Midbrain (tissue), 1 donor: ENCODE measurements at places on chromosomes 16 and 17.

GRCh38 chr17:38591759-38592241, 14.0 kb downstream of the SRCIN1 start:
- no peak for DNase-seq

DNA sequence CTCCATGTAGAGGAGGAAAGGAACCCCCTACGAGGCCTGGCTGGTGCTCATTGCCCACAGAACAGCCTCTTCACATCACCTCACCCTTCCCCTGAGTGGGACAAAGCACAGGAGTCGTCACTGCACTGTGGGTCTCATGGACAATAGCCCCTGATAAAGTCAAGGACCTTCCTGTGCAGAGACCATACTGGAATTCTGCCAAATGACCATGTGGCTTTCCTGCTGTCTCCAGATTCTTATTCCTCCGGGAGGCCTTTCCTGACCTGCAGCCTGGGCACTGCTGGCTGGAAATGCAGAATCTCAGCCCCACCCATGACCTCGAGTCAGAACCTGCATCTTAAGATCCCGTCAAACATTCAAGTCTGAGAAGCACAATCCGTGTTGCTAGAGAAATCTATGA, 60.5 kb upstream of the ERN1 start:
- no peak for DNase-seq

- DNase-seq: no peak
Observed at GRCh38 chr16:88356124-88356726, 26.5 kb upstream of the ZNF469 start.

- DNase-seq: no peak
Observed at GRCh38 chr17:75244133-75244866, 17.1 kb downstream of the GGA3 start.

DNA sequence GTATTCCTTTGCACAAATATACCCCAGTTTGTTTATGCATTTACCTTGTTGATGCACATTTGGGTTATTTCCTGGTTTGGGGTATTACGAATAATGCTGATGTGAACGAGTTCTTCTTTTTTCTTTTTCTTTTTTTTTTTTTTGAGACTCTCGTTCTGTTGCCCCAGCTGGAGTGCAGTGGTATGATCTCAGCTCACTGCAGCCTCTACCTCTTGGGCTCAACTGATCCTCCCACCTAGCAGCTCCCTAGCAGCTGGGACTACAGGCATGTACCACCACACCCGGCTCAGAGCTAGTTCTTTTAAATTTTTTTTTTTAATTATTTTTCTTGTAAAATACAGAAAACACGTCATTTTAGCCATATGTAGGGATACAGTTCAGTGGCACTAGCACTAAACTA, 14.1 kb downstream of the RAB40C start:
- no peak for DNase-seq

- DNase-seq: no peak
Observed at GRCh38 chr17:72613806-72614292, 478.6 kb downstream of the SLC39A11 start.

DNA sequence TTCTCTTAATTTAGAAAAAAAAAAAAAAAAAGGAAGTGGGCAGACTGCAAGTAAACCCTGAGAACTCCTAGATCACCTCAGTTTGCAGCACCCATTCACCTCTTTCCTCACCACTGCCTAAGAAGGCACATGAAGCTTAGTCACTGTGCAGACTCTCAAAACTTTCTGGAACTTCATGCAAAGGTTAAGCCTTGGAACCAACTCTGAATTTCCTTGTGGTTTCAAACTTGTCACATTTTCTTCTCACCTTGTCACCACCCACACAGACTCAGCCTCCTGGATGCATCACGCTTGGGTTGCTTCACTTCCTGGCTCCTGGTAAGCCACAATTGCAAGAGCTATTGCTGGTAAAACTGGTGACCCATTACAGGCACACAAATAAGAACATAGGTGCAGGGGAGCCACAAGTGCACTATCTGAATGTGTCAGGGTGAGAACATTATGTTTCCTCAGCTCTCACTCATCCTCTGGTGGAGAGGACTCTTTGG, 15.0 kb upstream of the CPD start:
- DNase-seq: no peak

DNA sequence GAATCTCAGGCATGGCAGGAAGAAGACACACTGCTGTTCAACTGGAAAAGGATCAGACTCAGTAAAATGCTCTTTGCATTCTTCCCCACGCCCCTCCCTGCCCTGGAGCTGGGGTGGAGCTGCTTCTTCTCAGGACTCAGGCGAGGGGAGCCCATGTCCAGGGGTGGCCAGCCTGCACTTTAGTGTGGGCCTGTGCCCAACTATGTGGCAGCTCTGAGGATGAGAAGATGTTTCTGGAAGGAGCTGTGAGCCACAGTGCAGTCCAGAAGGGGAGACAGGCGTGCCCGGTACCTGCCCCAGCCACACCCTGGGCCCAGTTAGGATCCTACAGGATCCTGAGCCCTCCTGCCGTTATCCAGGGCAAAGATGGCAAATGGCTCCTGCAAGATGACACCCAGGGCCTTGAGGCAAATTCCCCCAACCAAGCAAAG, 120.3 kb downstream of the ANKRD11 start:
- no peak for DNase-seq

- DNase-seq: no peak
Observed at GRCh38 chr17:28718333-28719020, 809 bp upstream of the RAB34 start.

- DNase-seq: no peak
Observed at GRCh38 chr16:4110680-4111079, 5.6 kb downstream of the ADCY9 start.

GRCh38 chr16:10658943-10659342, 35.8 kb downstream of the TEKT5 start:
- no peak for DNase-seq

- no peak for DNase-seq
Observed at GRCh38 chr16:13298666-13299065, 397.3 kb downstream of the SHISA9 start.

- DNase-seq: no peak
Observed at GRCh38 chr17:8392674-8393469, 4.8 kb downstream of the RNF222 start.

DNA sequence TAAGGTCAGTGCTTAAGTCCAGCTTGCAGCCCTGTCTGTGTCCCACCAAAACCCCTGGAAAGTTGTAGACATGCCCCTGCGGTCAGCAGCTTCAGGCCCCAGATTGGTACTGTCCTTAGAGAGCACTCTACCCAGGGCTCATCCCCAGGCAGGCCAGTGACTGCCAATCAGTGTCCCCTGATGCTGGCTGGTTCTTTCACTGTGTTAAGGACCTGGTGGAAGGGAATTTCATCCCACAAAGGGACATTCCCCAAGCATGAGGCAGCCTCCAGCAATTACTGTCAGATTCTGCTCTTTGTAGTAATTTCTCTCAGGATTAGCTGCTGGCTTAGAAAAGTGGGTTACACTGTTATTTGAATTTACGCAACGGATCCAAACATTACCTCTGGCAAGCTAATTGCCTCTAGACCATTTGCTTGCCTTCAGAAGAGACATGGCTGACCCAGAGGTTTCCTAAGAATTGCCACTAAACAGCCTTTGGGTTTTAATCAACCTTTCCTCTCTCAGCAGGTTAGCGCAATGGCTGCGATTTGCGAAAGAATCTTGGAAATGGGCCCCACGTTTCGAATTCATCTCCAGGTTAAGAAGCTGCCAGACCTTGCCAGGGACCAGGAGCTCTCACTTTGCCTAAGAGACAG, 5.9 kb downstream of the IRX6 start:
- DNase-seq: no peak

DNA sequence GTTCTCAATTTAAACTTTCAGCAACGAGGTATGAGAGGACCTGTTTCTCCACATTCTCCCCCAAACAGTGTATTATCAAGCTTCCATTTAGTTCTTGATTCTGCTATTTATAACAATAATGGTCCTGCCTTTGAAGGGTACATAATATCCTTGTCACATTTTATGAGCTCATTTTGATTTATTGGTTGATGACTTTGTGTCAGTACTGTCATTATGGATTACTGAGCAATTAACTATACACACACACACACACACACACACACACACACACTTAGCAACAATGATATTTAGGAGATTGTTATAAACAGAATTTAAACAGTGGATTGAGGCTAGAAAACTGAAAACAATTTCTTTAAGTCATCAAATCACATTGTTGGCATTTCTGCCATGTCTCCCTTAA, 7.0 kb downstream of the TMIGD1 start:
- DNase-seq: no peak

- no peak for DNase-seq
Observed at GRCh38 chr16:85418978-85419491, 194.1 kb upstream of the GSE1 start.

DNA sequence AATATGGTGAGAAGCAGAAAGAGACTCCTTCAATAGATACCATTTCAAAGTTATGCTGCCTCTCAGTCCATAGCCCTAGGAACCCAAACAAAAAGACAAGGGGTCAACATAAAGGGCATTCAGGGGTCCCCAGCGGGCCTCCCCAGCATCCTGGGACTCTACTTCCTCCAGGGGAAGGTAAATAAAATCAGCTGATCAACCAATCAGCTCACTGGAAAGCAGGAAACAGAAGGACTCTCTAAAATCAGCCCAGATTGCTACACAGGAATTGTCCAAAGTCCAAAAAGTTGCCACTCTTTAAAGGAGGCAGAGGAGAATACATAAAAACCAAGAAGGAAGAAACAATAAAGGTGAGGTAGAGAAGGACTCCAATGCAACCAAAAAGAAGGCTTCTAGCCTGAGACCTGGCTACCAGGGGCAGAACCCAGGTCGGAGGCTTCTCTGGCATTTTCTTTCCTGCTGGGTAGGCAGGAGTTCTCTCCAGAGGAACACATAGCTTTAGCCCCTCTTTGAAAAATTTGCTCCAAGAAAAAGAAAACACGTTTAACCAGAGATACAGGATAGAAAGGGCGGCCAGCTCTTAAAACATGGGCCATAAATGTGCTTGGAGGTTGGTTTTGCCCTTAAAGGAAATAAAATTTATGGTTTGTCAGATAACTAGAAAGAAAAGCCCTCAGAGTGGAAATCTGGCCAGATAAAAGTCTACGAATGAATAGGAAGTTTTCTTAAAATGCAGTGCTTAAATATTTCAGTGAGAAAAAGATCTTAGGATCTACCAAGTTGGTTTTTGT, 404.6 kb downstream of the SOX9 start:
- no peak for DNase-seq

DNA sequence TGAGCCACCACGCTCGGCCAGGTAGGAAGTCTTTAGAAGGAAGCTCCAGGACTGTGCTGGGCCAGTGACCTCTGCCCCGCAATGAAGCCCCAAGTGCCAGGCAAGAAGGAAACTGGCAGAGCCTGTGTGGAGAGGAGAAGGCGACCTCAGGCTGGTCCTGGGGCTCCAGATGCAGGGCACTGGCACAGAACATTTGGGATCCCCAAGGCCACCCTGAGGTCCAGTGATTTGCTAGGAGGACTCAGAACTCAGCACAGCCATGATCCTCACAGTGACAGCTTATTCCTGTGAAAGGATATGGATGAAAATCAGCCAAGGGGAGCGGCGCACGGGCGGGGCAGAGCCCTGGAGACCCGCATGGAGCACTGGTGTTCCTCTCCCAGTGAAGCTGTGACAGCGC, 24.1 kb downstream of the MGAT5B start:
- no peak for DNase-seq

- DNase-seq: no peak
Observed at GRCh38 chr17:74513987-74514631, 17.2 kb downstream of the CD300LB start.
